ENCODE measurements at places on chromosomes 1 and 21.
A peak's percentile ranks its signal among the peaks of the same experiment; 100 is the strongest.

- DNase-seq: no peak
These were observed 60.5 kb upstream of the SOD1 start for GRCh38 chr21:31599013-31599412.

DNA sequence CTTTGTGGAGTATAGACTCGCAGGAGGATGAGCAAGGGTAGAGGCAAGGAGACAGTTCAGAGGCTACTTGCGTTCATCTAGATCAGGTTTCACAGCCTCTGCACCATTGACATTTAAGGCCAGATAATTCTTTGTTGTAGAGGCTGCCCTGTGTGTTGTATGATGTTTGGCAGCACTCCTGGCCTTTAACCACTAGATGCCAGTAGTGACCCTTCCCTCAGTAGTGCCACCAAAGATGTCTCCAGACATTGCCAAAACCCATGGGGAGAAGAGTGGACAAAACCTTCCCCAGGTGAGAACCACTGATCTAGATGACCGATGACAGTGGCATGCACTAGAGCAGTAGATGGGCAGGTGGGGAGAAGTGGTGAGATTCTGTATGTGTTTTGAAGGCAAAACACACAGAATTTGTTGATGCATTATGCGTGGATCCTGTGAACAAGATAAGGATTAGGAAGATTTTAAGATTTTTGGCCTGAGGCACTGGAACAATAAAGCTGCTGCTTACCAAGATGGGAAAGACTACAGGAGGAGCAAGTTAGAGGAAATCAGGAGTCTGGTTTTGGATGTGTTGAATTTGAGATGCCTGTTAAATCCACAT, 9.9 kb upstream of the COG2 start:
- no peak for DNase-seq

DNA sequence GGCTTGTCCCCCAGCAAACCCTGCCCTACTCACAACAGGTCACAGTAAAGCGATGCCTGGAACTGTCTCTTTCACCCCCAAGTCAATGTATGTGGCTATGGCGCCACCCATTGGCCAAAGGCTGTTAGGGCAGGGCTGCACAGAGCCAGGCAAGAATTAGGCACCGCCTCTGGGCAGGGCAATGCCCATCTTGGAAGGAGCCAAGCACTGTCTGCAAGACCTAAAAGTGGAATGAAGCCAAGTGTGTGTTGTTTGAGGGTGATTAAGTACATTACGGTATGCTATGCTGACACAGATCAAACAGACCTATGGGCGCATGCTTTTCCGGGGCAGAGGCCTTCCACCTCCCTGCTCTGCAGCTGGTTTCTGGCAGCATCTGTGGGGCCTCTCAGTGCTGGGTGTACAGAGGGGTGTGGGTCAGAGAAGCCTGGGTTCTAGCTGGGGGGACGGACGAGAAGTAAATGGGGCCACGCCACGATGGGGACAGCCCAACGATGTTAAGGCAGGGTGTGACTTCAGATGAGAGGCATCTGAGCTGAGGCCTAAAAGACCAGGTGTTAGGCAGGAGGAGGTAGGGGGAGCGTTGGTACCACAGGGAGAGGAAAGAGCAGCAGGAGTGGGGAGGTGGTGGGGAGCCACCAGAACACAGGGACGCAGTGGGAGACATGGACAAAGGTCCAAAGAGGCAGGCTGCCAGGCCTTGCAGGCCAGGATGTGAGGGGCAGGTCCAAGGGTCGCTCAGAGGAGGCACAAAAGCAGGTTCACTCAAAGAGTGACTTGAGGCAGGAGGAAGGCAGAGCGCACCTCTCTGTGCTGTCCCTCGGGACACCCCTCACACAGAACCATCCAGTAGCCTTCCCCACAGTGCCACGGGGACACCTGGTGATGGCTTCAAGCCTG, 49.8 kb downstream of the ACOT7 start:
- DNase-seq: peak; percentile 42

GRCh38 chr1:64292399-64292798, 89.0 kb downstream of the UBE2U start:
- no peak for DNase-seq

DNA sequence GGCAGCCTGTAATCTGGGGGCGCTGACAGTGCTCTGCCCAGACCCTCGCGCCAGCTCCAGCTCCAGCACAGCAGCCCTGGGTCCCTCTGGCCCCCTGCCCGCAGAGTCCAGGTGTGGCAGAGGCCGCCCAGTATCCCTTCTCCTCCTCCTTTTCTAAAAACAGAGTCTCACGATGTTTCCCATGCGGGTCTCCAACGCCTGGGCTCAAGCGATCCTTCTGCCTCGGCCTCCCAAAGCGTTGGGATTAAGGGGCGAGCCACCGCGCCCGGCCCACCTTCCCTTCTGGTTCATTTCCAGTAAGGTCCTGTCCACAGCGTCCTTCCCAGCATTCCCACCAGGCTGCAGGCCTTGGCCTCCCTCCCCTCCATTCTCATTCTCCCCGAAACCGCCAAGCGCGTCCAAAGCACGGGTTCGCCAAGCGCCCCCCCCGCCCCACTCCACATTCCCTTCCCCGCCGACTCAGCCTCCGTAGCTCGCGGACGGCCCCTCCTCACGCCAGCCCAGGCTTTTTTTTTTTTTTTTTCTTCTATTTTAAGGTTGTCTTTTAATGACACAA, 2.0 kb upstream of the PCBP3 start:
- no peak for DNase-seq

DNA sequence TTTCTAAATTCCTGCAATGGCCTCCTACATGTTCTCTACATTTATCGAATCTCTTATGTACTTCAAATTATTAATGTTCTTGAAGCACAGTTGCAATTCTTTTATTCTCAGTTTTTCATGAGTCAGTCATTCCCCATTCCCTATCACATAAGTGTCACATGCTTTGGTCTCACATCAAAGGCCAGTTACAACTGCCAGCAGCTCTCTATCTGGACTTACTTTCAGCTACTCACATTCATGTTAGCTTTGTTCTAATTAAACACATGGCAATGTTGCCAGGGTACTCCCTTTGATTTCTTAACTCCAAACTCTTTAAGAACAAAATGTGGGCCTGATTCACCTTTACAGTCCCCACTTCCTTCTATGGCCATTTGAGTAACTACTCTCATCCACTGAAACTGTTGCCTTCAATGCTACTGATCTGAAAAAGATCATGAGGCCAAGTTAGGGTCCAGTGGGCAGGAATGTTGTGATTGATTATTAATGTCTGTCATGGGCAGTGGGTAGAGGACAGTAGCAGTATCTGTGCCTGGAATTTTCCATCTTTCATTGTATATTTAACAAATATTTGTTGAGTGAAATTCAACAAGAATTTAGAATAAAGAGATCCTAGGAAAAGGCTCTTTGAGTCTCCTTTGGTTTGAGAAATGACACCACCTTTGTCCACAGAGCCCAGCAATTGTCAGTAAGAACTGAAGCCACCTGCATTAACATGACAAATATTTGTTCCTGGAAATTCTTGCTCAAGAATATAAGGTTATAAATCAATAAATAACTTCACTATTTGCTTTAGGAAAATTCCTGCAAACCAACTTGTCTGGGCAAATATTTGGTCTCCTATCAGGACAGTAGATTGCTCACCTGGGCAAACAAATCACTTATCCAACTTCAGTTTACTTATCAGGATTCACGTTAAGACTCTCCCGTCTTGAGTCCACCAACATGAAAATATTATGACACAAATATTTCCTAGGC, 153.6 kb upstream of the SAMSN1 start:
- DNase-seq: no peak

- DNase-seq: no peak
These were observed 77.3 kb upstream of the NEK7 start for GRCh38 chr1:198079432-198079951.

GRCh38 chr1:205374210-205375078, 17.7 kb upstream of the KLHDC8A start:
- no peak for DNase-seq

- DNase-seq: no peak
These were observed 2.1 kb upstream of the SLC44A5 start for GRCh38 chr1:75612976-75613375.

DNA sequence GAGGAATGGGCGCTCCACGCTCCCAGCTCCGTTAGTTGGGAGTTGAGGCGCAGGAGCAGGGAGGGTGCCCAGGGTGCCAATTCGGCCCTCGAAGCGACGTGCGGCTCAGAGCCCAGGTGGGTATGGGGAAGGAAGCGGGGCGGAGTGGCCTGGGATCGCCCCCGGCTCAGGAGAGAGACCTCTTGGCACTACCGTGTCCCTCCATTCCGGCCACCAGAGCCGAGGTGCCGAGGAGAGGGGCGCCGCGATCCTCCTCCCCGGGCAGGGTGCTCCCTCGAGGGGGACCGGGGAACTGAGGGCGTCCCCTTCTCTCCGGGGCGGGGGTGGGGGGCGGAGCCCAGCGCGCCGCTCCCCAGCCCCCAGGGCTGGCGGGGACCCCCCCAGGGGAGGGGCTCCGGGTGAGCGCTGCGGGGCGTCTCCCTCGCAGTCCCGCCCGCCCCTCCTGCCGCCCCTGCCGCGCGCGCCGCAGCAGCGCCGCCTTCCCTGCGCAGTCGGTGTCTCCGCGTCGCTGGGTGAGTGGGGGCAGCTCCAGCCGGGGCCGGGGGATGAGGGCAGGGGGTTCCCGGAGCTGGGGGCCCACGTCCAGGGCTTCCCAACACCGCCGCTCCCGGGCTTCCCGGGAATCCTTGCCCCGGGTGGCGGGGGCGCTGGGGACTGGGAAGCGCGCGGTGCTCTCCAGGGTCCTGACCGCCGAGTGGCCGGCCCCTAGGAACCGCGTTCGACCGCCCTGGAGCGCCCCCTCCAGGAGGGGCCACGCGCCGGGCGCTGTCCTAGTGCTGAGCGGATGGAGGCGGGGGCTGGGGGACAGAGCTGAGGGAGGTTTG, at the start of gene HPCA:
TSS of gene HPCA (plus strand) at position 488 of the 824 bp plus-strand sequence. CDS start 2,408 bp downstream, outside the sequence.
- peak; percentile 24 for DNase-seq

GRCh38 chr1:5886541-5887348, 105.5 kb downstream of the NPHP4 start:
- DNase-seq: no peak

GRCh38 chr1:40382601-40383000, 9.1 kb downstream of the SMAP2 start:
- no peak for DNase-seq

GRCh38 chr1:91066538-91066937, 44.7 kb upstream of the ZNF644 start:
- DNase-seq: no peak

GRCh38 chr1:52111492-52111891, 30.4 kb upstream of the ZFYVE9 start:
- DNase-seq: no peak

- DNase-seq: no peak
These were observed 50.6 kb downstream of the WDR64 start for GRCh38 chr1:241702442-241703373.

- DNase-seq: no peak
These were observed 291.9 kb upstream of the NR5A2 start for GRCh38 chr1:199735660-199736059.

GRCh38 chr1:225757927-225758656, 19.5 kb upstream of the SRP9 start:
- no peak for DNase-seq

- DNase-seq: no peak
These were observed 40.9 kb downstream of the NEGR1 start for GRCh38 chr1:72241397-72241796.

- no peak for DNase-seq
These were observed 846 bp downstream of the HMGB4 start for GRCh38 chr1:33864460-33865389.

GRCh38 chr1:227058321-227058751, 118.2 kb downstream of the COQ8A start:
- no peak for DNase-seq

DNA sequence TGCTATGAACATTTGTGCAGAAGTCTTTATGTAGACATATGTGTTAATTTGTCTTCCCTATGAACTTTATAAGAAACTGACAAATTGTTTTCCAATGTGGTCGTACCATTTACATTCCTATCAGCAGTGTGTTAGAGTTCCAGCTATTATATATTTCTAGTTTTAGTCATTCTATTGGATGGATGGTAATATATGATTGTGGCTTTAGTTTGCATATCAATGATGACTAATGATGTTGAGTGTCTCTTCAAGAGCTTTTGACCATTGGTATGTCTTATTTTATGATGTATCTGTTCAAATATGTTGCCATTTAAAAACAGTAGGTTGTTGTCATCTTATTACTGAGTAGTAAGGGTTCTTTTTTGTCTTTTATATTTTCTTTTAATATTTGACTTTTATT, 16.2 kb upstream of the ZNF326 start:
- no peak for DNase-seq

DNA sequence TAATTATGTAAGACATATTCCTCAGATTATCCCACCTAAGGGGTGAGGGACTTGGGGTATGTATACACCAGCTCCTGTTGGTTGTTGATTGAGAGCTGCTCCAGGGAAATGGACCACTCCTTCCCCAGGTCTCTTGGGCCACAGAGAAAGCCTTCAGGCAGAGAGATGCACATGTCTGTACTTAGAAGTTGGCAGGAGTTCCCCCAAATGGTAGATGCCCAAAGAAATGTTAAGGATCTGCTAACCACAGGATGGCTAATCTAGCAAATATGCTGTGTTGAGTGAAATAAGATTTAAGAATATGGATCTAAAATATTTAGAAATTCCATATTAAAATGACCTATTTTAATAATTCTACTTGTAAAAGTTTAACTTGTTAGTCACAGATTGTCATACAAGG, 100.8 kb upstream of the DNAH14 start:
- DNase-seq: no peak

DNA sequence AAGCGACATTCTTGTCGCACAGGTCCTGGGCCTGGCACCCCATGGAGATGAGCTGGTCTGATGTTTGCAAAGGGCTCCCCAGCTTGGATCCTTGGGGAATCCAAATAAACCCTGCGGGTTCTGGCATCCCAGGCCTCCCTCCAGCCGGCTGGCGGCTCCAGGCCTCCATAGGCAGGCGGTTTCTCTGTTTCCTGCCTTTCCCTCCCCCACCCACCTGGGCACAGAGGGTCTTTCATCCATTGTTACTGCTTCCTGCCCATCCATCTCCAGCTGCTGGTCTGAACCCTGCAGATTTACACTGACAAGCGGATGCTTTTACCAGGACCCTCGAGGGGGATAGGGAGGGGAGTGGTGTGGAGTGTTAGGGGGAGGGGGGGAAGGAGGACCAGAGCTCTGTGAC, 39.1 kb upstream of the ID3 start:
- no peak for DNase-seq

- DNase-seq: no peak
These were observed 37.2 kb downstream of the NEK2 start for GRCh38 chr1:211638246-211638645.

- no peak for DNase-seq
These were observed 14.4 kb upstream of the ZFYVE9 start for GRCh38 chr1:52127181-52128180.

Data from stimulated activated CD4-positive, alpha-beta T cell treated with anti-CD3 and anti-CD28 coated beads, Interleukin-12 subunit alpha, Interleukin-12 subunit beta, amount 100 ng/mL, for 48 hours (primary cell).